ENCODE measurements at places on chromosomes 1 and 21. TPM values are rescaled to one million over a fixed set of nuclear protein-coding genes. Genes with fewer than 3 reads are reported as not detected.

DNA sequence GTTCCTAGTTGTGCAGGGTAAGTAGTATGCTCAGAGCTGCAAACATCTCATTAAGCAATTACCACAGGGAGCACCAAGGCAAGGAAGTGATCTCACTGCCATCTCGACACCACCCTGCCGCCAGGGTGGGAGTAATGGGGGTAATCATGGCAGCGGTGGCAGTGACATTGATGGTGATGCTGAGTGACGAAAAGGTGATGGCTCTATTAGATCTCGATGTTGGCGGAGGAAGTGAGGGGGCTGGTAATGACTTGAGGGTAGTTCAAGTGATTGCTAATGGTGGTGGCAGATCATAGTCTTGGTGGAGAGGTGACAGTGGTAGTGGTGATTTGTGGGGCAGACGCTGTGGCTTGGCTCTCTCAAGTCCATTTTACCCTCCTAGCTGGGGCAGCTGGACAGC lies 25.4 kb upstream of the TENT5B start:
- no peaks in the 10 kb centered on the region for H3K27me3 ChIP-seq
- H3K4me3 ChIP-seq, result no peak overlapping the region

DNA sequence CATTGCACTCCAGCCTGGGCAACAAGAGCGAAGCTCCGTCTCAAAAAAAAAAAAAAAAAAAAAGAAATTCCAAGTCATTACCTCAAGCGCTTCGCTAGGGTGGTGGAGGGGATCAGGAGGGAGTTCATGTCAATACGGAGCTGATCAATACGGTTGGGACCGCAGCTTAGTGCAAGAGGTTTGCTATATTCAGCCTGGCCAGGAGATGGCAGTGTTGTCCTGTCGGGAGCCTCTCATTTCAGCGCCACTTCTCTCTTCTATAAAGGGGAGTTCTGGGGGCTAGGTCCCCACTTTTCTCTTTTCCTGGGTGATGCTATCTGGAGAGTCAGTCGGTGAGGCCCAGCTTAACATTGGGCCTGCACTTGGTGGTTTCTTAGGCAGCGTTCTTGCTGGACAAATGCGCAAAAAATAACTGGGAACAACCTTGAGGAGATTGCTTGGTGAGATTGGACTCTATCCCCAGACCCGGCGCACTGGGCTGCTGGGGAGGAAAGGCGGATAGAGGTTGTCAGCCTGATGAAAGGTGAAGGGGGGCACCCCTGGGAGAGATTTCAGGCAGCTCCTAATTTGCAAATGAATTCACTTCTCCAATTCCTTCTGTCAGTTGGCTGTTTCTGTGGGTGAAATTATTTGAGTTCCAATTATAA lies 40.4 kb downstream of the KIAA0040 start:
- H3K4me3 ChIP-seq, result no peak overlapping the region
- H3K27me3 ChIP-seq, result no peaks in the 10 kb centered on the region
- no peak overlapping the region for H3K27ac ChIP-seq
- peak; percentile 11 for DNase-seq
- no peaks in the 10 kb centered on the region for H3K36me3 ChIP-seq

- DNase-seq, result no peak
- H3K36me3 ChIP-seq, result no peaks in the 10 kb centered on the region
- no peak overlapping the region for H3K4me3 ChIP-seq
- no peak overlapping the region for H3K27ac ChIP-seq
- H3K27me3 ChIP-seq, result no peaks in the 10 kb centered on the region
These were observed 13.0 kb upstream of the PADI6 start for GRCh38 chr1:17359031-17359430.

GRCh38 chr1:218939095-218939494 lies 234.6 kb upstream of the LYPLAL1 start:
- no peaks in the 10 kb centered on the region for H3K36me3 ChIP-seq
- no peak overlapping the region for H3K27ac ChIP-seq
- H3K27me3 ChIP-seq, result no peaks in the 10 kb centered on the region

GRCh38 chr1:30757352-30758120 lies at the start of gene LAPTM5:
LAPTM5 (minus strand) TSS chr1:30757774; CDS start chr1:30757745, 29 bp downstream.
- H3K4me3 ChIP-seq, result no peak within 1 kb of the TSS
- no peak for DNase-seq
- H3K4me1 ChIP-seq, result peaks cover 12% of the 10 kb centered on the region
- H3K27me3 ChIP-seq, result peaks cover 2% of the 10 kb centered on the region

DNA sequence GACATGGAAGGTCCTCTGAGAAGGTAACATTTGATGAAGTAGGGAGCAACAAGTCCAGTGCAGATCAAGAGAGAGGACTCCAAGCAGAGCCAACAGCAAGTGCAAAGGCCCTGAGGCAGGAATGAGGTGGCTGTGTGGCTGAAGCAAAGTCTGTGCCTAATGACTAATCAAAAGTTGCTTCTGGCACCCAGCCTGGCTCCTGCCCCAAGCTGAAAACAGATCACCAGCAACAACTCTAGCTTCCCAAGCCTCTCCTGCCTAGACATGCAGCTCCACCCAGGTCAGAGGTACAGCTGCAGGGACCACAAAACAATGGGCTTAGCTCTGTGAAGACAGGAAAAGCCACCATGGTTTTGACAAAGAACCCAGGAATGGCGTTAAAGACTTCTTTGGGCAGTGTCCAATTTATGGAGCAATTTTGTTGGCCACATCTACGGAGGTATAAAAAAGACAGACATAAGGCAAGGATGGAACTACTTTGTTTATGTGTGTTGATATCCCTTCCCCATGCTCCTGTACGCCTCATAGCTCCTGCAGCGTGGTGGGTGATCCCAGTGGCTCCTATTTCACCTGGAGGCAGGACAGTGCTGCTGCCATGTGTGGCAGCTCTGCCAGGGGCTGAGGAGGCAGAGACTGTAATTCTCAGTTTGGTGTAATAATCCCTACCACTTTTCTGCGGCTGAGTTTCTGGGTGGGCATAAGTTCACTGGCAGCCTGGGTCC lies 26.4 kb upstream of the IGSF3 start:
- no peaks in the 10 kb centered on the region for H3K27me3 ChIP-seq
- no peaks in the 10 kb centered on the region for H3K4me1 ChIP-seq
- H3K4me3 ChIP-seq, result no peak overlapping the region
- no peak overlapping the region for H3K27ac ChIP-seq
- DNase-seq, result no peak

AMY1A gene
- not detected for total RNA-seq

RCSD1 gene
- under 0.01 TPM for total RNA-seq

KRTAP7-1 gene
- not detected for total RNA-seq

All from fibroblast of lung (primary cell).